ENCODE measurements at places on chromosomes 11 and 22.

DNA sequence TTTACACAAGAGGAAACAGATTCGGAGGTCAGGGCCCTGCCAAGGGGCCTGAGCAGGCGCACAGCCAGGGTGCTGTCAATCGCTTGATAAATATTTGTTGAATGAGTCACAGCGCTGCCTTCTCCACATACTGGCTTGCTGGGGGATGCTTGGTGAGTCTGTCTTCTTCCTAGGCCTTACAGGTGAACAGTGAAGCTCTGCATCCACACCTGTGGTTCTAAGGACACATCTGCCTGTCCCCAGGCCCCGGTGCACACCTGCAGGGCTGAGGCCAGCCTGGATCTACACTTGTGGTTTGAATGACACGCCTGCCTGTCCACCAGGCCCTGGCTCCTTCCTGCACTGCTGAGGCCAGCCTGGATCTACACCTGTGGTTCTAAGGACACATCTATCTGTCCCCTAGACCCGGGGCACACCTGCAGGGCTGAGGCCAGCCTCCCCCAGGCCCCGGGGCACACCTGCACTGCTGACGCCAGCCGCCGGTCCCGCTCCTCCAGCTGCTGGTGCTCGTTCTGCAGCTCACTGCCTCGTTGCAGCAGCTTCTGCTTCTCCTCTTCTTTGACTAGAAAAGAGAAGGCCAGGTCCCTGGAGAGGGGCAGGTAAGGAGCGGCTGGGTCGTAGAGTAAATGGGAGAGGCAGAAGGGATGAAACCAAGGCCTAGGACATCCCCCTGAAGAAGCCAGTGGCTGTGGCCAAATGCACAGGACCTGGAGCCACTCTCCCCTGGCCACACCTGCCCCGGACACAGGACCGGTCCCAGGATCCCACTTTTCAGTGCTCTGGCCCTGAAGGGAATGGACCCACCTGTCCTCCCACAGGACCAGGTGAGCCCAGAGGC, 124.6 kb downstream of the PHF21B start:
- DNase-seq, result no peak

- DNase-seq, result no peak
Measured at GRCh38 chr11:32434356-32435151, 785 bp downstream of the WT1 start.

DNA sequence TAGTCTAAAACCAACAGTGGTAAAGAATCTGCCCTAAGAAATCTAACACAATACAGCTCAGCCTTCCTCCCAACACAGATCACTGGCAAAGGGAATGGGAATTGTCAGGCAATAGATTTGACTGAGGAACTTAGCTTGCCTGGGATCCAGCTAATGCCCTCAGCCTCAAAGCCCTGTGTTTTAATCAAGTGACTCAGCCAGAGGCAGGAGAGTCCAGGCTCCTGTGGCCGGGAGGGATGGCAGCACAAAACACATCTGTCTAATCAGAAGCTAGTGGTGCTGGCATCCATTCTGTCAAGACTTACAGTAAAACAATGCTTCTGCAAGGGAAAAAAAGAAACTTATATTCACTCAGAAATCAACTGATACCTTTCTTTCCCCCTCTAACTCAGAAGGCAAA, 5.6 kb downstream of the SYTL2 start:
- no peak for DNase-seq

DNA sequence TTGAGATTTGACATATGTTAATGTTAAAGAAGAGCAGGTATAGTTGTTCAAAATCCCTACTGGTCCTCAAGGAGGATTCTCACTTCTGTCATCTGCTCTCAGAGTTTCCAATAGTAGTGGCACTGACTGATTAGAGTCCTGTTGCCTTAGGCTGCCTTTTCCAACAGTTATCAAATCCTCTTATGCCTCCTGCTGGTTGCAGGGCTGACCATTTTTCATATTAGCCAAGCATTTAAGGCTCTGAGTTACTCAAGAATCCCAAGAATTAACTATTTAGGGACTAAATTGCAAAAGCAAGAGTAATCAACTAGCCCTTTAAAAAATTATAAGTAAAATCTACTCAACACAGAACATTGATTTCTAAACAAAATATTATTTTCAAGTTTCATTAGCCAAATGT, 212.0 kb upstream of the CHORDC1 start:
- no peak for DNase-seq

- DNase-seq, result no peak
Measured at GRCh38 chr22:20448630-20449029, 11.0 kb upstream of the SCARF2 start.

GRCh38 chr11:78791964-78792363, 217.3 kb upstream of the NARS2 start:
- no peak for DNase-seq

- no peak for DNase-seq
Measured at GRCh38 chr11:19931141-19931770, 218.6 kb downstream of the NAV2 start.

DNA sequence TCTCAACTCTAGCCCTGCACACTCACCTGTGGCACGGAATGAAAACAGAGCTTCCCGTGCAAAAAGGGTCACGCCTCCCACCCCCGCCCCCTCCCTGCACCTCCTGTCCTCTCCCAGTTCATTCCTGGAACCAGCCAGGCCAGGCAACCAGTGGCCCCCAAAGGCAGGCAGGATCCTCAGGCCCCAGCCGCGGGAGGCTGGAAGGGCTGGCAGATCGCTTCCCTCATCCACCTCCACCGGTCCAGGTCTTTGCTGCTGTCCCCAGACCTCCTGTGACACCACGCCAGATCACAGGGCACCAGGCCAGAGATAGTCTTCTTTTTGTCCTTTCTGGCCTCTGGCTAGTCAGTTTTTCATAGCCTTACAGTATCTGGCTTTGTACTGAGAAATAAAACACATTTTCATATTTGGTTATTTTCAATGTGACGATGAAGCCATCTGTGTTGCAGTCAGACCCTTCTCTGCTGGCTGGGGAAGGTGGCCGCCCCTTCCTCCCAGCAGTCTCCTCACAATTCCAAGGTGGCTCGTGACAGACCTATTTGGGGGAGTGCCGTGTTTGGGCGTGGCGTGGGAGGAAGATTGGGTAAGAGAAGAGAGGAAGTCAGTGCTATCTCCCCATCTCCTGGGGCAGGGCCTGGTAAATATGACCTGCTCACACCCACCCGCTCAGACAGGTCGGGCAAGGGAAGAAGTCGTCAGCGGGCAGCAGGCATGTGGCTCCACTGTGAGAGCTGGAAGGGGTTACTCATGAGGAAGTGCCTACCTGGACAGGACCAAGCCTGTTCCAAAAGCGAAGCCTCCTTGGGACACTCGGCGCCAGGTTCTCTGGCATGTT, 9.1 kb downstream of the SSH3 start:
- no peak for DNase-seq

- no peak for DNase-seq
Measured at GRCh38 chr11:83151274-83151977, 5.5 kb upstream of the PCF11 start.

GRCh38 chr11:85827748-85828639, 17.1 kb upstream of the SYTL2 start:
- DNase-seq, result no peak

DNA sequence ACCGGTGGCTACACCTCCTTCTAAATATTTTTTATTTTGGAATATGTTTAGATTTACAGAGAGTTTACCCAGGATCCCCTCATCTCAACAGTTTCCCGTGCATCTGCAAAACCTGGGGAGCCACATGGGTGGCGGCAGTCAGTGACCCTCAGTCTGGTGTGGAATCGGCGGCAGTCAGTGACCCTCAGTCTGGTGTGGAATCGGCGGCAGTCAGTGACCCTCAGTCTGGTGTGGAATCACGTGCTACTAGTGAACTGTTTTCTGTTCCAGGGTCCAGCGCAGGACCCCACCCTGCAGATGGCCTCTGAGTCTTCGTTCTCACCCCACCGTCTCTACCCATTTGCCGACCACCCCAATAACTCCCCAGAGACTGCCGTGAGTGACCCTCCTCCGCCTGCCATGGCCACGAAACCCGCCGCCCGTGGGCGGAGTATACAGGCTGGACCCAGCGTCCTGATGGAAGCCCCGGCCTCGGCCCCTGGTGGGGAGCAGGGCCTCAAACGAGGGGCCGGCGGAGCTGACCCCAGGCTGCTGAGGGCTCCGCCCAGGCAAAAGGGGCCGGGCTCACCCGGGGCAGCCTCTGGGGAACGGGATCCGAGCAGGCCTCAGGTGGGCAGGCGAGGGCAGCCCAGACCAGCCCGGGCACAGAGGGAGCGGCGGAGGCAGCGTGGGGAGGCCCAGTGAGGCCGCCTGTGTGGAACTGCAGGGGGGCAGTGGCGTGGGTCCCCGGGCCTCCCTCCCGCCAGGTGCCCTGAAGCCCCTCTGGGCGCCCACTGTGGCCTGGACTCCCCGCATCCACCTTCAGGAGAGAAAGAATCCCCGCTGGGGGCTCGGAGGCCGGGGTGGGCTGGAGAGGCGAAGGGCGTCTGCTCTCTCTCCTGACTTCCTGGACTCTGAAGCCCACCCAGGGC, 2.5 kb downstream of the IL17REL start:
- no peak for DNase-seq

- DNase-seq, result no peak
Measured at GRCh38 chr11:15937601-15938120, 418.7 kb downstream of the SOX6 start.

DNA sequence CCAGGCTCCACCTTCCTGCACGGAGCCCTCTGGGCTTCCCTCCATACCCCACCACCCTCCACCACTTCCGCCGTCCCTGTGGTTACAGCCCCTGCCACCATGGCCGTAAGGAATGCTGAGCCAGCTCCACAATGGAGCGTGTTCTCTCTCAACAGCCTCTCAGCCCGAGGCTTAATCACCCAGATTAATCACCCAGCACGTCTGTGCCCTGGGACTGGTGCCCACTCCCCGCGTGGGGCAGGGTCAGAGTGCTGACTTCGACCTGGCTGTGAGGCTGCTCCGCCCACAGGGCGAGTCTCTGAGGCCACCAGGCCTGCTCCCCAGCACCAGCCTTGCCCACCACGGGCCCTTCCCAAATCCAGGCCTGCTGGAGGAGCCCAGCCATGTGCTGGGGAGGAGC, 4.0 kb upstream of the TH start:
- no peak for DNase-seq

DNA sequence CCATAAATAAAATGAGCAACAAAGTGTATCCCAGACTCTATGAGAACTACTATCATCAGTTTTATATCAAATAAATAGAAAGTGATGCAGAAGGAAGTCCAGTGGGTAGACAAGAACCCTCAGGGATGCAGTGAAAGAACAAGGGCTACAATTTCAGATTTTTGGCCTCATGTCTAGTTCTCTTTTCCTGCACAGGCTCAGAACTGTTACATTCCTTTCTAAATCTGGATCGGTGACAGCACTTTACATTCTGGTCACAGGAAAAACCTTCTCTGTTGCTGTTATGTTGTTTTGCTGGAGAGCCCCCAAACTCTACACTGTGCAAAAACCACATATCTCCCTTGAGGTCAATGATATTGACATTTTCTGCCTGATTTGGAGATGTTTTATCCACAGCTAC, 108.8 kb upstream of the ANO5 start:
- DNase-seq, result no peak

DNA sequence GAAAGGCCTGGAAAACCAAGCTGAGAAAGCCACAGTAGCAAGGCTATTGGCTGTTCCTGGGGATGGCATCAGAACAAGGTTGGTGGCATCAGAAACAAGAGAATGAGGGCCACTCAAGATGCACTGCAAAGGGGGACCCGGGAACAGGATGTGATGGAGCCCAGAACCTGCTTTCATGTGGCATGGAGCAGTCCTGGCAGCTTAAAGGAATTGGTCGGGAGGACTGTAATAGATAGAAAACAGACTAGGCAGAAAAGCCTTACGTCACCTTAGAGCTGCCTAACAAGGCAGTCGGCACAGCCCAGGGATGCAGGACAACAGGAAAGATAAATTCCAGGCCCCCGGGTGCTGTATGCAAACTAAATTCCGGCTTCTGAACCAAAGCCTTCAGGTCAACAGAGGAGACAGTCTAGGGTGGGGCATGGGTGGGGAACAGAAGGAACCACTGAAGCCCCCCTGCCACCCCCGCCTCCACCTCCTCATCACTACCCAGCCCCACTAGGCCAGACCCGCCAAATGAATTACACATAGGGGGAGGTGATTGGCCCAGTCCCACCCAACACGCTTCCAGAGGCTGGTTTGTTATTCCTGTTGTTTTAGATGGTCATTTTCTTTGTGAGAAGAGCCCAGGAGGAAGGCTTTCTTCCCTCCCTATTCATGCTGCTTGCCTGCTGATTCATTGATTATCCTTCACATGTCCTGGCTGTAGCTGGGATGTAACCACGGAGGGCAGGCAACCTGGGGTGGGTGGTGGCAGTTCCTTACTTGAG, 25.7 kb upstream of the LRRC55 start:
- no peak for DNase-seq

DNA sequence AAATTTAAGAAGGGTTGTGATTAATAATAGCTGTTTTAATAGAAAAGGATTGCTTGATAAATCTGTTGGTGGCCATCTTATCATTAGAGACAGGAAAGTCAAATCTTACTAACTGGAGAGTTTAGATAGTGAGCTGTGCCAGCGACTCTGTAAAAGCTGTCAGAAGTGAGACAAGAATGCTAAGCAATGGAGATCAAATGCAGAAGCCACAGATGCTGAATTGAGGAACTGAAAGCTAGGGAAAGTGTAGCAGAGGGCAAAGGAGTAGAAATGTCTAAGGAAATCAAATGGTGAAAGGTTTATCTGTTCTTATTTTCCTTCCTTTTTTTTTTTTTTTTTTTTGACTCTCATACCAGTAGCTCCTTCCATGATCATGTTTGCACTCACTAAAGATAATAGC, 13.7 kb downstream of the MS4A13 start:
- DNase-seq, result no peak

DNA sequence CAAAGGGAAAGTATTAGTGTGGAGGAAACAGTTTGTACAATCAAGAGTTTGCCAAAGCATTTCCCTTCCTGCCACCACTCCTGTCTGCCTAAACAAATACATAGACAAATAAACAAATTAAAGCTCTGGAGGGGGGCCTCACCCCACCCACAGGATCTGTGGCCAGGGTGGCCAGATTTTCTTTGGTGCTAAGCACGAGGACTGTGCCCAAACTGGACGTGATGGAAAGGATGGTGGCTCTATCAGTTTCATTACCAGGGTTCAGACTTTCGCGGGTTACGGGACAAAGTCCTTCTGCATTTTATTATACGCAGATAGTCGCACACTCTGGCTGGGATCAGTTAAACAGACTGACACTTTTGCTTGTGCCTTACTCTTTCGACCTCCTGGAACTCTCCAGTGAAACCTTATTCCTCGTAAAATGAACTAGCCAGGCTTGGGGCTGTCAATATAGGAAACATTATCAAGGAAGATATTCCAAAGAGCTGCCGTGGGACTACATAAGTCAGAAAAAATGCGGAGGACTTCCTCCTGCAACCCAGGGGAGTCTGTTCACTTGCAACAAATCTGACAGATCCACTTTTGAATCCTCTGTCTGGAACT, 11.2 kb downstream of the BARX2 start:
- no peak for DNase-seq
